ENCODE measurements at places on chromosomes 7 and 10. TPM values are rescaled to one million over a fixed set of nuclear protein-coding genes. Genes with fewer than 3 reads are reported as not detected.

DNA sequence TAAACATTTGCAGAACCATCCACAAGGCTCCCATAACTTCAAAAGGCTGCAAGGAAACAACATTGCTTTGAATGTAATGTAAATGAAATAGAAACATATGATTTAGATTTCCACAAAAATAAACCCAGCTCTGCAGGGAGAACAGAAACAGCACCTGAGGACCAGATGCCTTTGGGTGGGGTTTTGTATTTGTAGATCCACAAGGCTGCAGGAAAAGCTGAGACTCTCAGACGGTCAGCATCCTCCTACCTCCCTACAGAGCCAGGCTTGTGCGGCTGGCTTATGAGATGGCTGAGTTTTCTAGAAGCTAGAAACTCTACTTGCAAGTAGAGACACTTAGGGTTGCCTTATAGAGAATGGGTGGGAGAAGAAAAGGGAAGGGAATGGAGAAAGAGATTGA lies 49.8 kb downstream of the FAM107B start:
- no peak overlapping the region for H3K27ac ChIP-seq
- H3K4me3 ChIP-seq = no peak overlapping the region
- H3K27me3 ChIP-seq = no peaks in the 10 kb centered on the region
- no peaks in the 10 kb centered on the region for H3K4me1 ChIP-seq
- no peaks in the 10 kb centered on the region for H3K36me3 ChIP-seq

- peak overlapping the region; percentile 92 for H3K4me3 ChIP-seq
- H3K27ac ChIP-seq = peak overlapping the region; percentile 8
- H3K4me1 ChIP-seq = peaks cover 23% of the 10 kb centered on the region
- DNase-seq = no peak
- H3K36me3 ChIP-seq = no peaks in the 10 kb centered on the region
- H3K27me3 ChIP-seq = no peaks in the 10 kb centered on the region
These were observed 1.3 kb downstream of the CYTH3 start for GRCh38 chr7:6271060-6271658.

GRCh38 chr7:139626817-139627216 lies 103.3 kb downstream of the CLEC2L start:
- no peak overlapping the region for H3K27ac ChIP-seq
- no peak overlapping the region for H3K4me3 ChIP-seq
- no peaks in the 10 kb centered on the region for H3K27me3 ChIP-seq
- H3K36me3 ChIP-seq = peaks cover 11% of the 10 kb centered on the region
- no peak for DNase-seq
- no peaks in the 10 kb centered on the region for H3K4me1 ChIP-seq

DNA sequence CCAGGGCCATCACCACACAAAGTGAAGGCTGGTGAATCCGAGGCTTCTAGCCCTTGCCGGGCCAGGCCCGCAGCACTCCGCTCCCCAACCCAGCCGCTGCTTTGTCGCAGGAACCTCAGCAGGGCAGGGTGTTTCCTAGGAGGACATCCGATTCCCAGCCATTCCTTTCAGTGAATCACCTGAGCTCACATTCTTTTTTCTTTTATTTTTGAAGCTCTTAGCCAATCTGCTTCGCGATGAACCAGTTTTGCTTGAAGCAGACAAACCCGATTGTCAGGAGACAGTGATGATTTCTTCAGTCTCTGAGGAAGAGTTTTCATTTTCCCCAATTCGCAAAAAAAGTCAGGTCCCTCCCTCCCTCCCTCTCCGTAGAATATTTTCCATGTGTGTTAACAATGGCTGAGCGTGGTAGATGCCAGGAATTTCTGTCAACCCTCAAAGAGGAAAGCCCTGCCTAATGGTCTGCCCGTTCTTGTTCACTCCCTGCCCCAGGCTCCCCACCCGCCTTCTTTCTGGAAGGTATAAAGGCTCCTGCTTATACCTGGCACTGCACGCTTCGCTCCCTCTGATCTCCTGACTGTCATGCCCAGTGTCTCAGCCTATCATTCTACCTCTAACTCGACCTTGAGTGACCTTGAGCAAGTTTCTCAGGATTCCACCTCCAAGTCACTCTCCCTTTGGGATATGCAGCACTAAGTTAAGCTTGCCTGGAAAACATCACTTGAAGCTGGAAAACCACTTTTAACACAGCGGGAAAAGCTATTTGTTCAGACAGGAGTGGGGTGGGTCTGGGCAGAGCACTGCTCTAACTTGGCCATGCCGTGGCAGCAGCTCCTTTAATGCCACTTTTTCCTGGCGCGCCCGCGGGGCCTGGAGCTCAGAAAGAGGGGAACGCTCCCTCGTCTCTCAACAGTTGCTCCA lies 35.1 kb downstream of the EGFR start:
- no peak overlapping the region for H3K27ac ChIP-seq
- H3K36me3 ChIP-seq = no peaks in the 10 kb centered on the region
- H3K27me3 ChIP-seq = no peaks in the 10 kb centered on the region
- peaks cover 7% of the 10 kb centered on the region for H3K4me1 ChIP-seq

DNA sequence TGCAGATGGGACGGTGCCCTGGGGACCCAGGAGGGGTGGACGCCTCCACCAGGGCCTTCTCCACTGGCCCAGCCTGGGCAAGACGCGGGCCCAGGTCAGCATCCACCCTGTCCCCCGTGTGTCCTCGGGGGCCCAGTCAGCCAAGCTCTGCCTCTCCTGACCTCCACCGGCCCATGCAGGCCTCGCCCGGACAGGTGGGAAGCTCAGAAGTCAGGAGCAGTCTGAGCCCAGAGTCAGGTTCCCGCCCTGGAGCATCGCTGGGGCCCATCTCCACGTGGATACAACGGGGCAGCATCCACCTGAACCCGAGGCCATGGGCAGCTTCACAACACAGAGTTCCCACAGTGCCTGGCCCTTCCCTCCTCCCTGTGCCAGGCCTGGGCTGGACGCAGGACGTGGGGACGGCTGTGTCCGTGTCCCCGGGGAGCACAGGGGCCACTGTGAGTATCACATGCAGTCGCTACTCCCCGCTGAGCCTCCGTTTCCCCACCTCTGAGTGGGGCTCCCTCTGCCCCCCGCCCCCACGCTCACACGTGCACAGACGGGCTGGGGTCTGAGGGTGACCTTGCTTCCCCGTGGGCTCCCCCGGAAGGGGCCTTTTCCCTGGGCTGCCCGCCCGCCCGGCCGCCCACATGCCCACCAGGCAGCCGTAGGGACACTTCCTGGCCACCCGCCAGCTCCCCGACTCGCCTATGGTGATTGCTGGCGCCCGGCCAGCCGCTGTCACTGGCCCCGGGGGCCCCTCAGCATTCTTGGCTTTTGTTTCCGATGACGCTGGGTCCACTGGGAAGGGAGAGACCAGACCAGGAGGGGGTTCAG lies 64.3 kb downstream of the PDGFA start:
- no peak overlapping the region for H3K4me3 ChIP-seq
- no peak for DNase-seq
- peaks cover 3% of the 10 kb centered on the region for H3K27me3 ChIP-seq
- H3K4me1 ChIP-seq = peaks cover 20% of the 10 kb centered on the region
- no peaks in the 10 kb centered on the region for H3K36me3 ChIP-seq

DNA sequence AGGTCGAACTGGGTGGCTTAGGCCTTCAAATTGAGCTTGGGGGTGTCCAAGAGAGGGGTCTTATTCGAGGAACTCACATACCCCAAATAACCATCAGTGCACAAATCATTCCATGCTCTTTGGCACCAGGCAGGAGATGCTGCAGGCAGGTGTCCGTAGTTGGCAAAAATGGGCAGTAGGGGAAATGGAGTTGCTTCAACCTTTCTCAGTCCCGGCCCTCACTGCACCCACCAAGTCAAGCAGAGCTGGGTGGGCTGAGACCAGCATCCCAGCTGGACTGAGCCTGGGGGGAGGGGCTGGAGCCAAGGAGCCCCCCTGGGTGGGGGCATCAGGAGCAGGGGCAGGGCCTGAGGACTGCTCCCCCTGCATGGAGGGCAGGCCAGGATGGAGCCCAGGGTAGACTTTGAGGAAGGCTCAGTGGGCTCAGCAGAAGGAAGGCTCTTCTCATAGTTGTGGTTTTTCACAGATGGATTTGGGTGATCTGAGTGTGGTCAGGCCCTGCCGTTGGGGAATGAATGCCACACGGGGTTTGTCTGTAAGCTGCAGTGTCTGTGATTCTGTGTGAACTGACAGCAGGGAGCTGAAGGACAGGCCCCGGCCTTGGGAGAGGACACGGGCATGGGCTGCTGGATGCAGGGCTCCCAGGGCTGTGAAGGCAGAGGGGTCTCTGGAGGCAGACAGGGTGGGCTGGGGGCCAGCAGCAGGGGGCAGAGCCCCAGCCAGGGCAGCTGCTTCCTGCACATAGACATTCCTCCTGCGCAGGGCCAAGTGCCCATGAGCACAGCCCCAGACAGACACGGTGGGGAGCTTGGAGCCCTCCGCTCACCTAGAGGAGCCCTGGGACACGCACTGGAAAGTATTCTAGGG lies 144.5 kb downstream of the ADCY1 start:
- H3K27me3 ChIP-seq = no peaks in the 10 kb centered on the region
- DNase-seq = no peak
- H3K27ac ChIP-seq = no peak overlapping the region

GRCh38 chr10:13978533-13979115 lies 352.1 kb downstream of the FRMD4A start:
- no peak overlapping the region for H3K4me3 ChIP-seq
- DNase-seq = no peak
- H3K4me1 ChIP-seq = peaks cover 3% of the 10 kb centered on the region
- no peaks in the 10 kb centered on the region for H3K27me3 ChIP-seq
- no peak overlapping the region for H3K27ac ChIP-seq

GRCh38 chr7:69213878-69214277 lies 384.4 kb upstream of the AUTS2 start:
- DNase-seq = no peak
- no peaks in the 10 kb centered on the region for H3K4me1 ChIP-seq
- no peak overlapping the region for H3K4me3 ChIP-seq
- no peaks in the 10 kb centered on the region for H3K36me3 ChIP-seq
- no peaks in the 10 kb centered on the region for H3K27me3 ChIP-seq
- H3K27ac ChIP-seq = no peak overlapping the region

DNA sequence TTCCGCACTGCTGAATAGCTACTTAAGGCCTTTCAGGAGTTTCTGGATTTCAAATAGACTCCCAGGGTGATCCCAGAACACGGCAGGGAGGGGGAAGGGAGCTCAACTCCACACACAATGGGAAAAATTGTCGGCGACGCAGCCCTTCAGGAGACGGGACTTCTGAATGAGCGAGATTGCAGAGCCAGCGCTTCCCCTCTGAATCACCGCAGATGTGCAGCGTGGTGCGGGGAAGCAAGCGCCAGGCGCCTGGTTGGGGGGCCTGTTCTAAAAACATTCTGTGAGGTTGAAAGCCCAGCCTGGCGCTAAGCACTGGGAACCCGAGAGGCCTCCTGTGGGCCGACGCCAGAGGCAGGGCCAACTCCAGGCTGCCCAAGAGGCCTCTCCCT lies 163.3 kb downstream of the MAD1L1 start:
- H3K27ac ChIP-seq = no peak overlapping the region

DNA sequence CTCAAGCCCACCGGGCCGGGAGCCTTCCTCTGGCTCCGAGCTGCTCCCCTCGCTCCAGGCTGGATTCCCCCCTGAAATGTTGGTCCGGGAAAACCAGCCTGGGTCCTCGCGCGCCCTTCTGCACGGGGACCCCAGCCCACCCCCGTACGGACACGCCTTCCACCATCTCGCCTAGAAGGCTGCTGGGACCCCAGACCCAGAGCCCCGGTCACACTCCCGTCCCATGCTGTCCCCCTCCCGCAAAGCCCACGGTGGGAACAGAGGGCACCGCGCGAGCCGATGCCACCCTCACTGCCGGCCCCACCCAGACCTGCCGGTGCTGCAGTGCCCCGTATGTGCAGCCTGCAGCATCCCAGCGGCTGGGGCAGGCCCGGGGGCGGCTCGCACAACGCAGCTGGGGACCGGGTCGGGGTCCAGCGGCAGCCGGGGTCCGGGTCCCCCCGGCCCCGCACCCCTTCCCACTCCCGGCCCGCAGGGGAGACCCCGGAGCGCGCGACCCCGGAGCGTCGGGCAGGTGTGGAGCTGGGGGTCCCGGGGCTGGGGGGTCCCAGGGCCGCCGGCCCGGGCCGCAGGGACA lies 871 bp downstream of the SPOCK2 start:
- H3K36me3 ChIP-seq = no peaks in the 10 kb centered on the region
- H3K27me3 ChIP-seq = peaks cover 17% of the 10 kb centered on the region
- H3K4me3 ChIP-seq = peak overlapping the region; percentile 60
- DNase-seq = peak; percentile 86

GRCh38 chr10:116444527-116445142 lies 17.0 kb downstream of the PNLIPRP3 start:
- no peak overlapping the region for H3K4me3 ChIP-seq
- no peaks in the 10 kb centered on the region for H3K27me3 ChIP-seq
- no peaks in the 10 kb centered on the region for H3K36me3 ChIP-seq

GRCh38 chr7:38393874-38394273 lies 120.4 kb upstream of the TARP start:
- DNase-seq = no peak
- no peaks in the 10 kb centered on the region for H3K27me3 ChIP-seq
- no peak overlapping the region for H3K27ac ChIP-seq
- H3K36me3 ChIP-seq = no peaks in the 10 kb centered on the region

- H3K27me3 ChIP-seq = no peaks in the 10 kb centered on the region
- H3K4me1 ChIP-seq = peaks cover 22% of the 10 kb centered on the region
- peak overlapping the region; percentile 19 for H3K27ac ChIP-seq
These were observed 28.5 kb downstream of the PPP2R2D start for GRCh38 chr10:131929122-131929845.

DNA sequence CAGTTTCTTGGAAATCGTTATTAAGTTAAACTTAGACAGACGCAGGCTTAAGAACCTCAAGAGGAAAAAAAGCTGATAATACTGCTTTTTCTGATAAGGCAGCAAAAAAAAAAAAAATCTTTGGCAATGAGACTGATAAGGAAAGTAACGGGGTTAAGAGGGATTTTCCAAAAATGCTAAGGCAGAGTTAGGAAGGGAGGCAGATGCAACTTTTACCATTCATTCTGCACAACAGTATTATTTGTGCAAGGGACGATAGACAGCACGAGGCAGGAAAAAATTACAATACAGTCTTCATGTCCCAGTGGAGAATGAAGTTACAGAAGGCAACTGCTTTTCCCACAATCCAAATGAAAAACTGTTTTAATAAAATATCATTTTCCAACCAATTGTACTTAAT lies 194.0 kb downstream of the DOCK4 start:
- H3K27ac ChIP-seq = no peak overlapping the region
- no peaks in the 10 kb centered on the region for H3K27me3 ChIP-seq
- no peak for DNase-seq
- peaks cover 15% of the 10 kb centered on the region for H3K4me1 ChIP-seq
- no peak overlapping the region for H3K4me3 ChIP-seq

WNT8B gene
- not detected for total RNA-seq

CPXM2 gene
- 2.5 TPM for total RNA-seq

RADIL gene
- 12.5 TPM for total RNA-seq

All from upper lobe of left lung (tissue), 6 donors.